ENCODE measurements at places on chromosomes 6 and 20.
A peak's percentile ranks its signal among the peaks of the same experiment; 100 is the strongest.

DNA sequence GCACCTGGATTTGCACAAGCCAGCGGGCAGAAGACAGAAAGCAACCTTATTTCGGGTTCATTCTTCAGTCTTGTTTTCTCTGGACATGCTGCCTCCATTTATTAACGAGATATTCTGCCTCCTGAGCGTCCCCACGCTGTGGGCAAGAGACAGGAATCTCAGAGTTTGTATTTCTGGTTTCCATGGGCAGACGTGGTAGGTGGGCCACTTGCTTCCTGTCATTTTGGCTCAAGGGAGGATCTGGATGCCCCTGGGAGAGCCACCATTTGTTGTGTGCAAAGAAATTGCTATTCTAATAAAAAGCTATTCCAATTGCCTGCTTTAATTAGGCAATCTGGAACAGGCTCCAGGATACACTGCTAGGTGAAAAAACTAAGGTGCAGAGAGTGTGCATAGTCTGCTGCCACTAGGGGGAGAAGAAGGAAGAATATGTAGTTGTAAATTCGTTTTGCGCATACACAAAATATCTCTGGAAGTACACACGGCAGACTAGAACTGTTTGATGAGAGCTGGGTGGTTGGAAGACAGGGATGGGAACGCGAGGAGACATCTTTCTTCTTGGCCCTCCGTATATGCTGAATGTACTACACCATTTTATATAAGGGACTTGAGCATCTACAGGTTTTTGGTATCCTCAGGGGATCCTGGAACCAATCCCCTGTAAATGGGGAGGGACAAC, 30.1 kb upstream of the SLC16A10 start:
- peak; percentile 50 for DNase-seq

DNA sequence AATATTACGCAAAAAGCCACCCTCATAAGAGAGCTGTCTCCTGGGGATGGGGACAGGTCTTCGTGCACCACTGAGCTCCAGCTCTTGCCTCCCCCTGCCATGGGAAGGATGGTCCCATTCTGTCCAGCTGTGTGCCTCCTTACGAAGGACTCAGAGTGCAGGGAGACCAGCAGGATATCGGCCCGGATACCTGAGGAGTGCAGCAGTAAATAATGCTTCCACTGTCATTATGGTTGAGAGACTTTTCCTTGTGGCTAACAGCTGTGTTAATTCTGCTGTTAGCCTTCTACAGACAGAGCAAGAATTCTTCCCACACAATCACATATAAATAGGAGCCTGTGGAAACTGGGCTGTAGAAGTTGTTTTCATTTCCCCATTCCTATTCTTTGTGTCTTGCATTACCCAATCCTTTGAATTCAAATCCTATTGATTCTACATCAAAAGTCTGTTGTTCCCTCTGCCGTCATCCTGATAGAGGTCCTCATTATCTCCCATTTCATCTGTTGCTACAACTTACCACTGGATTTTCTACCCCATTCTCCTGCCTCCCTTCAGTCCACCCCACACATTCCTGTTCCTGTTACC, 364.6 kb upstream of the SOX4 start:
- DNase-seq = peak; percentile 6

DNA sequence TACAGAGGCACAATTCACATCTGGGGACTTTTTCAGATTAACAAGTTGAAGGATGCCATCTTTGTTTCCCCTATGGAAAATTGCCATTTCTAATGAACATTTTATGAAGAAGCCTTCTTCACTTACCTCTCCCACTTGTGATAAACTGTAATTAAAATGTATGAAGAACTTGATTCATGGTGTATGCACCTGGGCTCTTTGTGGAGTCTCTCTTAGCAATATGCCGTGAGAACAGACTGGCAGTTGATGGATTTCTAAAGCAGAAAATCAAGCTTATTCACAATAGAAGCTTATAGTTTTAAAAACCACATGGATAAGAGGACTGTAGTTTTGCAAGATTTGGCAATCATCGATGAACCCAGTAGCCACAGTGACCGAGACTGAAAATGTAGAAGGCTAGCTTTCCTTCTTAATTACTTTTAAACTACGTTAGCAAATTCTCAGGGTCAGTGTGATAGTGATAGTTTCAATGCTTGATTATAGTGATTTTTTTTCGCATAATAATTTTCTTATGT, 270.6 kb downstream of the PRL start:
- no peak for DNase-seq

DNA sequence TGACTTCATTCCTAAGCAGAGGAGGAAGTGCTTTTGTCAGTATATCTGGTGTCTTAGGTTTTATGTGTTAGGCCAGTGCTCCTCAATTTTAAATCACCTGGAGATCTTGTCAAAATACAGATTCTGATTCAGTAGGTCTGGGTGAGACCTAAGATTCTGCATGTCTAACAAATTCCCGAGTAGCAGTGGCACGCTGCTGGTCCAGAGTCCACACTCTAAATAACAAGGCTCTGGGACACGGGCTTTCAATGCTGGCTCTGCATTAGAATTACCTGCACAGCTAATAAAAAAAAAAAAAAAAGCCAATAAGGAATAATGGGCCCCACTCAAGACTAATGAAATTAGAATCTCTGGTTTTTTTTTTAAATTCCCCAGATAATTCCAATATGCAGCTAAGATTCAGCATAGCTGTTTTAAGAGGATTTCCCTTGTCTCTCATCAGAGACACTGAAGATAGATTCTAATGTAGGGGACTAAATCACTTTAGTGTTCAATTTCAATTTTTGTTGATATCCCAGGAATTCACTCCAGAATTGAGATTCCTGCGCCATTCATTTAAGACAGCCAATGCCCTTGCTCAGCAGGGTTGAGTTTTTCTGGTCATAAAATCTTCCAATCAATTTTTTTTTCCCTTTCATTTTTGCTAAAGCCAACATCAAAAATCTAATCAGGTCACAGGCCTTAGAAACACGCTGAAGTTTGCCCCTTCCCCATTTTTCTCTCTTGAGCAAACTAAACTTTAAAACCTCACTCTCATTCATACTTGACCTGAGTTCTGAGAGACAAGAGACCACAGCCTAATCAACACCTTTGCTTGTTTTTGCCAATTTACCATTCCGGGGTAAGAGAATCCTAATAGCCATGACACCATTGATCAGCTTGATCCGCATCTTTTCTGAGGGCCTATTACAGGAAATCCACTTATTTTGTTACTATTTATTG, 2.4 kb downstream of the TDP2 start:
- DNase-seq = no peak

- DNase-seq = no peak
Measured at GRCh38 chr6:125253881-125254280, 47.9 kb downstream of the HDDC2 start.

DNA sequence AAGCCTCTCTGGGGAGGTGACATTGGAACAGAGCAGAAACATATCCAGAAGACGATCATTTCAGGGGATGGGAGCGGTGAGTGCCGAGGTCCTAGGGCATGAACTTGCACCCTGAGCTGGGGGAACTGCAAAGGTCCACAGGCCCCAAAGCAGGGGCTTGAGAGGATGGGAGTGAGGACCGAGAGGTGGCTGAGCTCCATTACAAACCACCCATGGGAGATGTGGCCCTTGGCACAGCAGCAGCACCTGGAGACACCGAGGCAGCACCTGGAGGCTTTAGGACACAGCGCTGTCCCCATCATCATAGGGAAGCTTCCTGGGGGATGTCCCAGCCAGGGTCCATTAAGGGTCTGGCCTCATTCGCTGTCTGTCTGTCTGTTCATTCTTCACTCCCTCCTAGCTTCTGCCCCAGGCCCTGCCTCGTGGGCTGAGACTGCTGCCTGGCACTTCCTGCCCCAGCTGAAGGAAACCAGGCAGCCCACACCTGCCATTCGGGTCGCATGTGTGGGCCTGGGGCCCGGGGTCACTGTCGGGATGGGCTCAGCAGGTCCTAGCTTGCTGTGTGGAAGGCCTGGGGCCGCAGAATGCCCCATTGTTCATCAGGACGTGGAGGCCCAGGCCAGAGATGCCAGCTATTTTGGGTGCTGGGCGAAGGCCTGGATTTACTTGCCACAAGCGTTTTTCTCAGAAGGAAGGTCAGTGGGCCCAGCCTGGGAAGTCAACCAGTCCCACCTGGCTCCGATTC, 42.8 kb upstream of the STX16 start:
- DNase-seq = no peak

- no peak for DNase-seq
Measured at GRCh38 chr6:96532399-96532798, 10.8 kb downstream of the UFL1 start.

DNA sequence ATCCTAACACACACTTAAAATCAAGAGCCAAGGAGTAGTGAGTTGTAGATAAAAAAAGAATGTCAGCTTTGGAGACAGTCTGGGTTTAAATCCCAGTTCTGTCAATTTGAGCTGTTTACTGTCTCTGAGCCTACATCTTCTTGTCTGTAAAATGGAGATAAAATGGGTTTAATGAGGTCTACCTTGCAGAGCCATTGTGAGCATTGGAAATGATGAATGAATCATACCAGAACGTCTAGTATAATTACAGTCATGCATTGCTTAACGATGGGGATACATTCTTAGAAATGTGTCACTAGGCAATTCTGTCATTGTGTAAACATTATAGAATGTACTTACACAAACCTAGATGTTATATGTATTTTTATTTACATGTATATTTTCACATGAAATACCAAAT, 17.6 kb upstream of the SGK2 start:
- DNase-seq = peak; percentile 19

DNA sequence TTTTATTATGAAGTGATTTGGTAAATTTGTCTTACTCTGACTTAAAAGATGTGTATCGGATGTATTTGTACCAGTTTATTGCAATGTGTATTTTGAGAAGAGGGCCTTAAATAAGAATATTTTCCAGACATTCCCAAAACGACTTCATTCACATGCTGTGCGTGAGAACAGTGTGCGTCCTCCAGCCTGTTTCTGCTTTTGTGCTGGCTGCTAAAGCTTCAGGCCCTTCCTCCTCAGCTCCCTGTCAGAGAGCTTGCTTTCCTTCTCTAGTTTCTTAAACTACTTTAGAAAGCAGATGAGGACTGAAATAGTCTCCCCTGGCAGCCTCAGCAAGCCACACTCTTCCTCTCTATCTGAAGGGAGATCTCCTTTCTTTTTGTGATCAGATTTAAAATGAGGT, 157.8 kb downstream of the SAMD5 start:
- peak; percentile 43 for DNase-seq

- no peak for DNase-seq
Measured at GRCh38 chr6:114364301-114364700, 21.5 kb upstream of the HS3ST5 start.

DNA sequence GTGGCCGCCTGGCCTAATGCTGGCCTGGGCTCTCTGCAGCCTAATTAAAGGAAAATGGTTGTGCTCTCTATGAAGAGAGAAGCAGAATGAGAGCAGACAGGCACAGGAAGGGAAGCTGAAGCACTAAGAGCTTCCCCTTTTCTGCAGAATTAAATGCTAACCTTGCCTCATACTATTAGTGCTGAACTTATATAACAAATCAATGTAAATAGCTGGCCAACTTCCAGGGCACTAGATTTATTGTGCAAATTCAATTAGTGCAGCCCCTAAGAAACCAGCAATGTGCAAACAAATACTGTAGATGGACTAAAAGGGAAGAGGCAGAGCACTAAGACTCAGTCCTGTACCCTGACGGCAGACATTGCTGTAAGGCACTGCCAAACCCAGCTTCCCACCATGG, 36.1 kb upstream of the INSM1 start:
- no peak for DNase-seq

DNA sequence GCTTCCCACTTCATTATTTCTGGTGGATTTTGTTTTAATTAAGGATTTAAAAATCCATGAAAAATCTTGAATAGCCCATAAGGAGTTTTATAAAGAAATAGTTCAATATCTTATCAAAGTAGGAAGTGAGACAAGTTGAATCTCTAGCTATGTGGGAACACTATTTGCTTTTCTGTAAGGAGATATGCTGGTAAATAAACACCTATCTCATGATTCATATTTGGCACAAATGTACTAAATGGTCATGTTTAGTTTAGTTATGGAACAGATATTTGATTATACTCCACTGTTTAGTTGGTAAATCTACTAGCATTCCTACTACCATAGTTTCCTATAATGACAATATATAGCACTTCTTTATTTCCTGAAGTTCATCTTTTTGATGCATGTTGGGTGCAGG, 239.9 kb upstream of the CEP162 start:
- DNase-seq = no peak

- no peak for DNase-seq
Measured at GRCh38 chr20:50073500-50073899, 39.5 kb downstream of the UBE2V1 start.

DNA sequence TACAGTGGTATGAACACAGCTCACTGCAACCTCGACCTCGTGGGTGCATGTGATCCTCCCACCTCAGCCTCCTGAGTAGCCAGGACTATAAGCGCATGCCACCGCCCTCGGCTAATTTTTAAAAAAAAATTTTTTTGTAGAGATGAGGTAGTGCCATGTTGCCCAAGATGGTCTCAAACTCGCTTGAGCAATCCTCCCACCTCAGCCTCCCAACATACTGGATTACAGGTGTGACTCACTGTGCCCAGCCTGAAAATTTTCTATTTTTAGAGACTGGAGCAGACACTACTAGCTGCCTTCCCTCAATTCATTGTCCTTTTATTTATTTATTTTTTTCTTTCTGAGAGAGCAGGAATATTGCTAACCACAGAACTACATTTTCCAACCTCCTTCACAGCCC, 20.3 kb upstream of the GTF3C6 start:
- no peak for DNase-seq

- DNase-seq = no peak
Measured at GRCh38 chr20:18796282-18796833, 17.2 kb upstream of the SCP2D1 start.
